ENCODE measurements at places on chromosomes 7 and 10. TPM values are rescaled to one million over a fixed set of nuclear protein-coding genes. Genes with fewer than 3 reads are reported as not detected.
A peak's percentile ranks its signal among the peaks of the same experiment; 100 is the strongest.

GPR85 gene
- not detected for total RNA-seq

SLC29A4 gene
- total RNA-seq: 0.24 TPM

VIPR2 gene
- 0.83 TPM for total RNA-seq

ZNF804B gene
- total RNA-seq: not detected

PHYHIPL gene
- not detected for total RNA-seq

SPAM1 gene
- not detected for total RNA-seq

FAM237B gene
- not detected for total RNA-seq

DNA sequence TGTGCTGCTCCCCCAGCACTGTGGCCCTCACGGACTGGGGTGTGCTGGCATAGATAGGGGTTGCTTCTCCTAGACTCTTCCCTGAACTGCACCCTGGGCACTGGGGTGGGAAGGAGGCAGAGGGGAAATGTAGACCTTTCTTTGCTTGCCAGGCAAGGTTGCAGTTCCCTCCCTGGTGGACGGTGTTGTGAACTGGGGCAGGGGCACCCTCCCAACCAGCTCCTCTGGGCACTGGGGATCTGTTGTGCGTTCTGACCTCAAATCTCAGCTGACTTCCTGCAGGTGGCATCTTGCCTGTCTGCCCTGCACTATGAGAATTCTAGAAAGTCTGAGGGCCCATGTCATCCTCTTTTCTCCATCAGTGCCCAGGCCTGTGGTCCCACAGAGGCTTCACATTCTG, 53.9 kb downstream of the ARHGAP22 start:
- H3K36me3 ChIP-seq: no peaks in the 10 kb centered on the region
- no peaks in the 10 kb centered on the region for H3K27me3 ChIP-seq
- DNase-seq: no peak
- no peak overlapping the region for H3K27ac ChIP-seq
- H3K4me1 ChIP-seq: no peaks in the 10 kb centered on the region
- H3K4me3 ChIP-seq: no peak overlapping the region

DNA sequence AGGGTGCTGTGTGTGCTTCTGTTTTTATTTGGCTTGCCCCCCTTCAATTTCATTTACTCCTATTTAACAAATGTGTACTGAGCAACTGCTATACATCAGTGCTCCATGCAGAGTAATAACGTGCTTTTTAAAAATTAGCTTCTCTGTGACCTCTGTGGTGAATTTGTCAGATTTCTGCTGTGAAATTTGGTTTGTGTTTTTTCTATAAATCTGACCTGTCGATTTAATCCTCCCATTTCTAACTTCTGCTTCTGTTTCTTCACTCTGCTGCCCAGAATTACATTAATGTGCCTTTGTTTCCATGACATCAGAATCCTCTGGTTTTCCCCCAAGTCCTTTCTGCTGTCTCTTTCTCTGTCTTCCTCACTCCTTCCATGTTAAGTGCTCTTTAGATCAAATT, 123.8 kb upstream of the CACNA2D1 start:
- no peak for DNase-seq

DNA sequence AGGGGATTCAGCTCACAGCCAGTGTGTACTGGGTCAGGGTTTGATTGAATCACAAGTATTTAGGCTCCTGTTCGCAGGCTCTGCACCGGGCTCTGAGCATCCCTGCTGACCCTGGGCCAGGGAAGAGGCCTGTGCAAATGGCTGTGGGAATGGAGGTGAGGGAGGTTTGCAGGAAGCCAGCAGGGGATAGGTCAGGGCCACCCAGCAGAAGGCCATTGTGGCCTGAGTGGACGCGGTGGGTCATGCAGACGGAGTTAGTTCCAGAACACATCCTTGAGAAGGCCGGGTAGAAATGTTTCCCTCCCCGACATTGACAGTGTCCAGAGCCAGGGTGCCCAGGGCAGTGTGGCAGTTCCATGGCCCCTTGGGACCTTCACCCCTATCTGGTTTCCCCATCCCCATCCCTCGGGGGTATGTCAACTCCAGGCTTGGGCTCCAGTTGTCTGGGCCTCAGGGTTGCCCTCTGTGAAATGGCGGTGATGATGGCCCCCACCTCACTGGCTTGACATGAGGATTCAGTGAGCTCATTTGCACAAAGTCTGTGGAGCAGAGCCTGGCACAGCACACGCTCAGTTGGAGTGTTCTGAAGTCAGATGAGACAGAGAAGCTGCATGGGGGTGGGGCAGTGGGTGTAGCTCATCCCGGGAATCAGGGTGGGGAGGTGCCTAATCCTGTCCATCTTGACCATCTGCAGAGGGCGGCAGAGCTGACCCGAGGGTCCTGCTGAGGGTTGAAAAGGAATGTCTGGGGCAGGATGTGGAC, 107.6 kb downstream of the ADCY1 start:
- peaks cover 14% of the 10 kb centered on the region for H3K27me3 ChIP-seq
- no peaks in the 10 kb centered on the region for H3K36me3 ChIP-seq
- no peak overlapping the region for H3K4me3 ChIP-seq
- DNase-seq: no peak

GRCh38 chr10:61951144-61951483, 49.6 kb downstream of the ARID5B start:
- H3K27ac ChIP-seq: no peak overlapping the region
- H3K4me1 ChIP-seq: peaks cover 59% of the 10 kb centered on the region
- H3K36me3 ChIP-seq: peaks cover 82% of the 10 kb centered on the region
- DNase-seq: no peak
- H3K27me3 ChIP-seq: no peaks in the 10 kb centered on the region
- H3K4me3 ChIP-seq: no peak overlapping the region

DNA sequence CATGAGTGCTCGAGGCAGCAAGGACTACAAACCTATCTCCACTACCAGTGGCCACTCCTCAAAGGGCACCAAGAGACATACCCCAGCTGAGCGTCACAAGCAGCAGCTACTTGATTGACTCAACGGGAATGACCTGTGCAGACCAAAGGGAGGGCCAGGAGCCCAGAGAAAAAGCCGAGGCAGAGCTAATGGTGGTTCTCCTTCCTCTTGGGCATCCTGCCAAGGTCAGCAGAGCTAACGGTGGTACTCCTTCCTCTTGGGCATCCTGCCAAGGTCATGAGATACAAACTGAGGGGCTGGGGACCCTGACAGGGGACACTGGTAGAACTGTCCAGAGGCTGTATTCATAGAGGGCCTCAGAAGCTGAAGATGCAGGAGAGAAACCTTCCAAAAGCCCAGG, 60.4 kb downstream of the FAM53B start:
- DNase-seq: no peak
- no peak overlapping the region for H3K4me3 ChIP-seq
- peaks cover 72% of the 10 kb centered on the region for H3K4me1 ChIP-seq

DNA sequence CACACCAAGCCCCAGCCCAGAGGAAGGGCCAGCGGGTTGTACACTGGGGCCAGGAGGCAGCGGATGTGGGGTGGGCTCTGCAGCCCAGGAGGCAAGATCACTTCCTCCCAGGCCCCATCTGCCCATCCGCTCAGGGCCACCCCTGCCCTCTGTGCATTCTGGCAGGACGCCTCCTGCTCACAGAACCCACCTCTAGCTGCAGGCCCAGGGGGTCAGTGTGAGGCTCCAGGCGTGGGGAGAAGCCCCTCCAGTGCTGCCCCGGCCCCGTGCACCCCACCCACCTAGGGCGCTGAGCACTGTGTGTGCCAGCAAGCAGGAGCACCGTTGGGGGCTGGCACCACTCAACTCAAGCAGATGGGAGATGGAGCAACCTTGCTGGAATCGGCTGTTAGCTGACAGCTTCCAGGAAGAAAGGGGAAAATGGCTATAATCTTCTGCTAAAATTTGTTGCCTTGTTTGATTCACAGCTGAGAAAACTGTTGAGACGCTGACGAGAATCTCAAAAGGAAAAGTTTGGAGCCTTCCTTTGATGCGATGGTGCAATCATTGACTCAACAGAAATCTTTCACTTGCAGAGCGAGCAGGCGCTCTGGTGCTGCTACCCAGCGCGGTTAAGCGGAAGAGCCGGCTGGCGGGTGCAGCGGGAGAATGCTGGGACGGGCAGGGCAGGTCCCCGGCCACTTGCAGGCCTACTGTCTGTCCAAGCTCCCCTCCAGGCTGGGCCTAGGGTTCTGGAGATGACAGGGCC, 276.1 kb downstream of the ELFN1 start:
- DNase-seq: no peak
- no peaks in the 10 kb centered on the region for H3K36me3 ChIP-seq
- no peak overlapping the region for H3K27ac ChIP-seq
- no peaks in the 10 kb centered on the region for H3K27me3 ChIP-seq
- H3K4me1 ChIP-seq: peaks cover 30% of the 10 kb centered on the region

DNA sequence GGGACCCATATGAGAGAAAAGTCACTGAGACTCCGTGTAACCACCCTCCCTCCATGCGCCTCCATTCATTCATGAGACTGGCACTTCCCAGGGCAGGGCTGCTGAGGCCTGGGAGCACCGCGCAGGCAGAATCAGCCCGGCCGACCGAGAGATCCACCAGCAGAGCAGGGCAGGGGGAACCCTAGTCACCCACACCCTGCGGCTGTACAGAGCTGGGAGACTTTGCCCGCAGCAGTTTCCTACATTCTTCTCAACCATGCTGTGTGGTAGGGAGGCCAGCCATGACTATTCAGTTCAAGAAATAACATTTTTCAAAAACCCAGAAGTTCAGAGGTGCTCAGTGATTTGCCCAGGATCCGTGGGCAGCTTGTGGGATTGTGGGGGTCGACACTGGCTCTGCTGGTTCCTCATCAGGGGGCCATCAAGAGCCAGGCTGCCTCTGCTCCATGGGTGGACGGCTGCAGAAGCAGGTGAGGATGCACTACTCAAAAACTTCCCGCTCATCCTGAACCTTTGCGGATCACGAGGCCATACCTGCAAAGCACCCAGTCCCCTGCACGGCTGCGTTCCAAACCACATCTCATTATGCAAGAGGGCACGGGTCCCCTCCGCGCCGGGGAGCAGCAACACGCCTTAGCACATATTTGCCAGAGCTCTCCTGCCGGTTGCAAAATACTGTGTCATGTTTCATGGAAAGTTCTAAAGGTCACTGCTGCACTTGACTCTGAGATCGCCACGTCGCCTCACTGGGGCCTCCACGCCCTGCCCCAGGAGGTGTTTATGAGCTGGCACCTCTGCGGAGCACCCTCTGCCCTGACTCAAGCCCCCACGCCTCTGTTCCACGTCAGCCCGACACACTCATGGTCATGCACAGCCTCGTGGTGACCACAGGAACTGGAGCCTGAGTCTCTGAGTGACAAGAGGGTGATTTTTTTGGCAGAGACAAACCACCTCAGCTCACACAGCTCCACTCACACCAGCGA, 132.0 kb downstream of the PRKAG2 start:
- no peak overlapping the region for H3K27ac ChIP-seq
- no peaks in the 10 kb centered on the region for H3K36me3 ChIP-seq
- DNase-seq: no peak
- no peak overlapping the region for H3K4me3 ChIP-seq
- no peaks in the 10 kb centered on the region for H3K27me3 ChIP-seq
- peaks cover 38% of the 10 kb centered on the region for H3K4me1 ChIP-seq

DNA sequence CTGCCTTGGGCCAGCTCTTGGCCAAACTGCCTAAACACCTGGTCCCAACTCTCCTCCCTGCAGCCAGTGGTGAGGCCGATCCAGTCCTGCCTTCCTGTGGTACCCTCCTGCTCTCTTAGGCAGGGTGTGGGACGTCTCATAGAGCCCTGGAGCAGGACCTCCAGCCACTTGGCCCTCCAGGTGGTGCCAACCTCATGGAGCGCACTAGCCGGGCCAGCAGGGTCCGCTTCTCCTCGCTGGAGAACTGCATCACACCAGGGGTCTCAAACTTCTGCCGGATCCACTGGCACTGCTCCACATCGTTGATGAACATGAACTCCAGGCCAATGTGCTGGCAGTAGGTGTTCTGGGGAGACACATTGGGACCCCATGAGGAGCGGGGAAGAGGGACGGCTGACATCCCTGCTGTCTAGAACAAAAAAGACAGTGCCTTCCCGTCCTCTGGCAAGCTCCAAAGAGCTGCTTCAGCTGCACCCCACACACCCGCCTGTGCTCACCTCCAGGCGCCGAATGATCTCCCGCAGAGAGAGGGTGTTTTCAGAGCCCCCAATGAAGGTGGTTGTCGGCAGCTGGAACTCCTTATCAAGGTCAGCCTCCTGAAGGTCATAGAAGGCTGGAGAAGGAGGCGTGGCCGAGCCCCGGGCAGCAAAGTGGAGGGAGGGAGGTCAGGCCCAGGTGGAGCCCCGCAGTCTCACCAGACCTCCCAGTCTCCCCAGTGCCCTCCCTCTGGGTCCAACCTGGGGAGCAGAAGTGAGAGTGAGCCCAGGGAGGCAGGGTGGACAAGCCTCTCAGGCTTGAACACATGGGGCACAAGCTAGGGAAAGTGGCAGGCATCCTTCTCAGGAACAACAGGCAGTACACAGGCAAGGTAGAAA, 10.2 kb downstream of the OGDHL start:
- no peaks in the 10 kb centered on the region for H3K27me3 ChIP-seq
- no peak overlapping the region for H3K27ac ChIP-seq

DNA sequence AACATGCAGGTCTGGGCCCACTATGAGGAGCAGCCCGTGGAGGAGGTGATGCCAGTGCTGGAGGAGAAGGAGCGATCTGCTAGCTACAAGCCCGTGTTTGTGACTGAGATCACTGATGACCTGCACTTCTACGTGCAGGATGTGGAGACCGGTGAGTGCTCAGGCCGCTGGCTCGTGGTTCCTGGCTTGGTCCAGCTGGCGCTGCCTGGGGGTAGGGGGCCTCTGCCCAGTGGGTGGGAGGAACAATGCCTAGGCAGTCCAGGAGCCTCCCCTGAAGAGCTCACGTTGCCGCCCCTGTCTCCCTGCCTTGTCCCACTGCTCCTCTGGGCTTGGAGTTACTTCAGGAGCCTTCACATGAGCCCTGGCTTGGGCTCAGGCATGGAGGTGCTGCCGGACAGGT, 50.1 kb upstream of the LRRC4 start:
- no peak for DNase-seq
- H3K36me3 ChIP-seq: peaks cover 9% of the 10 kb centered on the region
- no peak overlapping the region for H3K4me3 ChIP-seq
- no peaks in the 10 kb centered on the region for H3K4me1 ChIP-seq
- H3K27me3 ChIP-seq: no peaks in the 10 kb centered on the region

GRCh38 chr10:69508738-69509340, 57.6 kb downstream of the TSPAN15 start:
- no peak for DNase-seq
- no peaks in the 10 kb centered on the region for H3K27me3 ChIP-seq
- no peak overlapping the region for H3K4me3 ChIP-seq
- H3K27ac ChIP-seq: no peak overlapping the region

GRCh38 chr7:124276005-124276622, 243.2 kb upstream of the TMEM229A start:
- no peak overlapping the region for H3K4me3 ChIP-seq
- no peaks in the 10 kb centered on the region for H3K27me3 ChIP-seq
- peak; percentile 14 for DNase-seq
- H3K36me3 ChIP-seq: no peaks in the 10 kb centered on the region
- H3K4me1 ChIP-seq: no peaks in the 10 kb centered on the region

DNA sequence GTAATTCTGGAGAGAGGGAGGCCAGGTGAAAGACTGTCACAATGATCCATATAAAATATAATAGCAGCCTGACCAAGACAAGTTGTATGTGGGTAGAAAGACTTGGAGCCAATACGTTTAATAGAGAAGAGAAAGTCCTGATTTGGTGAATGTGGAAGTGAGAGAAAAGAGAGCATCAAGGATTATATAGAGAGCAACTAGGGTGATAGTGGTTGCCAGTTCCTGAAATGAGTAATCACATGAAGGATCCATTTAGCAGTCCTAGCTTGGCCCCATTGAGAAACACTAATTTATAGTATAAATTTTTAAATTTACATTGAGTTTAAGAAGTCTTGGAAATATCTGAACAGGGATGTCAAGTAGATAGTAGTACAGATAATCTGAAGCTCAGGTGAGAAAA, 74.0 kb downstream of the AASS start:
- no peak overlapping the region for H3K27ac ChIP-seq
- H3K27me3 ChIP-seq: no peaks in the 10 kb centered on the region
- H3K36me3 ChIP-seq: no peaks in the 10 kb centered on the region
- H3K4me1 ChIP-seq: no peaks in the 10 kb centered on the region
- DNase-seq: no peak

Measured in activated naive CD4-positive, alpha-beta T cell treated with anti-CD3 and anti-CD28 coated beads for 36 hours (primary cell).